ENCODE measurements at places on chromosomes 11 and 22.

GRCh38 chr22:17972385-17973191 lies 51.8 kb downstream of the MICAL3 start:
- DNase-seq = no peak

GRCh38 chr11:95121698-95122097 lies 32.1 kb downstream of the ENDOD1 start:
- no peak for DNase-seq

DNA sequence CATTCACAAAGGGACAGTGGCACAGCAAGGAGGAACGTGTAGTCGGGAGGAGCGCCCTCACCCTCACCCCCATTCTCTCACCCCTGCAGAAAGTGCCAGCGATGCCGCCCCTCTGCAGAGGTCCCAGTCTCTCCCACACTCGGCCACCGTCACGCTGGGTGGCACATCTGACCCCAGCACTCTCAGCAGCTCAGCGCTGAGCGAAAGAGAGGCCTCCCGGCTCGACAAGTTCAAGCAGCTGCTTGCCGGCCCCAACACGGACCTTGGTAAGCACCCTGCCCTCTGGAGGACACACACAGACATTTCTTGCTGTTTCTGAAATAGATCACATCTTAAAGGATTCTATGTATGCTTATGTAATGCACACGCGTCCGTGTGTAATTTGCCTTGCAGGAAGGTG lies 34.9 kb downstream of the TBC1D22A start:
- DNase-seq = no peak

GRCh38 chr11:44848963-44849350 lies 101.7 kb downstream of the TP53I11 start:
- DNase-seq = no peak

GRCh38 chr22:40270748-40271373 lies 75.4 kb upstream of the ADSL start:
- no peak for DNase-seq

DNA sequence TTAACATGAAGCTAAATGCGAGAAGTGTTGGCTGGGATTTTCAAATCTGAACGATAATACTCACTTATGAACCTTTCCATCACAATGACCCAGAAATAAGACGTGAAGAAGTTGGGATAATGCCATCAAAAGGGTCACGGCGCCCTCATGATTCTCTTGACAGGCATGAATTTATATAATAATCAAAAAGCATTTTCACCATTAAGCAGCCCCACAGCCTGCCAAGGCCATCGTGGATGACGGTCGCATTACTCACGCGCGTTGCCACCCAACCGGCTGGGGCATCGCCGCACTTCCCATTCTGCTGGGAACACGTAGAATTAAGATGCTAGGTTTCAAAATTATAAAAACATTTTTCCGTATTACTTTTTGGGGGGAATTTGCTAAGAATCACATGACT lies 18.9 kb upstream of the GAL start:
- no peak for DNase-seq

GRCh38 chr11:8717544-8717875 lies 34.9 kb downstream of the RPL27A start:
- DNase-seq = no peak

GRCh38 chr22:17980015-17980590 lies 44.3 kb downstream of the MICAL3 start:
- DNase-seq = no peak

GRCh38 chr11:104573441-104573990 lies 324.7 kb downstream of the CASP12 start:
- no peak for DNase-seq

GRCh38 chr22:42294034-42294985 lies 23.9 kb upstream of the TCF20 start:
- no peak for DNase-seq

DNA sequence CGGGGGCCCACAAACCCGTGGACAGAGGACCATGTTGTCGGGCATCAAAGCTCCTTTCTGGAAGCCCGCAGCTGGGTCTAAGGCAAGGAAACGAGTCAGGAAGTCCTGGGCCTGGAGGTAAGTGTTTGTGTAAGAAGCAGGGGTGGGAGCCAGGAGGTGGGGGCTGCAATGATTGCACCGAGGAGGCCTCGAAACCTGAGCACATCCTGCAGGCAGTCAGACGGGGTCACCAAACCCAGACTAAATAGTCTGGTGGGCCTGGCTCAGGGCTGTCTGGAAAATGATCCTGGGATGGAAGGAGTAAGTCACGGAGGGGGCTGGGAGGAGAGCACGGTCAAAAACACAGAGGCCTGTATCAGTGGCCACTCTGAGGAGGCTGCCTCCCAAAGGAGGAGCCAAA lies 539.2 kb downstream of the MN1 start:
- DNase-seq = no peak

GRCh38 chr22:29456211-29456671 lies 17.9 kb downstream of the RFPL1 start:
- no peak for DNase-seq

DNA sequence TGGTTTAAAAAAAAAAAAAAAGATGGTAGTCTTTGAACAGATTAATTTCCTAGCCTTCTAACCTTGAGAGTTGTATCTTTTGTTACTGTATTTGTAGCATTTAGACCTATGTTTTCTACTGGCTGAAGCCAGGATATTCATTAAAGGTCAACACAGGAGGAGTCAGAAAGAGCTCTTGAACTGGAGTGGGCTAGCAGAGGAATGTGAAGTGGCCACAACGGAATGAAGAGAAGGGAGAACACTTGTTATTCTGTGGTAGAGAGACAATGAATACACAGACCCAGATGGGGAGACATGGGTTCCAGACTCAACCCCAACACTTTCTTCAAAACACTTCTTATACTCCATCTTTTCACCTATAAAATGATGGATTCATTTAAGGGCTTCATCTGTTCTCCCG lies 88.1 kb downstream of the RELT start:
- DNase-seq = no peak

DNA sequence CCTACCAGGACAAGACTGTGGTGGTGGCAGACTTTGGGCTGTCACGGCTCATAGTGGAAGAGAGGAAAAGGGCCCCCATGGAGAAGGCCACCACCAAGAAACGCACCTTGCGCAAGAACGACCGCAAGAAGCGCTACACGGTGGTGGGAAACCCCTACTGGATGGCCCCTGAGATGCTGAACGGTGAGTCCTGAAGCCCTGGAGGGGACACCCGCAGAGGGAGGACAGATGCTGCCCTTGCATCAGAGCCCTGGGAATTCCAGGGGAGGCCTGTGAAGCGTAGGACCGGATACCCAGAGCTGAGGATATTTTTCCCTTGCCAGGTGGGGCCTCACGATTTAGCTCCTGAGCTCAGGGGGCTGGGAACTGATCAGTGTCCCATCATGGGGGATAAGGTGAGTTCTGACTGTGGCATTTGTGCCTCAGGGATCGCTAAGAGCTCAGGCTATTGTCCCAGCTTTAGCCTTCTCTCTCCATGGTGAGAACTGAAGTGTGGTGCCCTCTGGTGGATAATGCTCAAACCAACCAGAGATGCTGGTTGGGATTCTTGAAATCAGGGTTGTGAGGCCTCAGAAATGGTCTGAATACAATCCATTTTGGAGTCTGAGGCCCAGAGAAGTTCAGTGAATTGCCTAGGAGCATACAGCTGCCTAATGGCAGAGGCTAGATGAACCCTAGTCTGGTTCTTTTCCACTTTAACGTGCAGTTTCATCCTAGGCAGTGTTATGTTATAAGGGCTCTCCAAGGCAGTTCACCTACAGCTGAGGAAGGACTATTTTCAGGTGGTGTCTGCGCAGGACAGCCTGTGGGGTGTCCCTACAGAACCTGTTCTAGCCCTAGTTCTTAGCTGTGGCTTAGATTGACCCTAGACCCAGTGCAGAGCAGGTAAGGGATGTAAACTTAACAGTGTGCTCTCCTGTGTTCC lies 19.5 kb downstream of the PIK3IP1 start:
- peak; percentile 17 for DNase-seq

DNA sequence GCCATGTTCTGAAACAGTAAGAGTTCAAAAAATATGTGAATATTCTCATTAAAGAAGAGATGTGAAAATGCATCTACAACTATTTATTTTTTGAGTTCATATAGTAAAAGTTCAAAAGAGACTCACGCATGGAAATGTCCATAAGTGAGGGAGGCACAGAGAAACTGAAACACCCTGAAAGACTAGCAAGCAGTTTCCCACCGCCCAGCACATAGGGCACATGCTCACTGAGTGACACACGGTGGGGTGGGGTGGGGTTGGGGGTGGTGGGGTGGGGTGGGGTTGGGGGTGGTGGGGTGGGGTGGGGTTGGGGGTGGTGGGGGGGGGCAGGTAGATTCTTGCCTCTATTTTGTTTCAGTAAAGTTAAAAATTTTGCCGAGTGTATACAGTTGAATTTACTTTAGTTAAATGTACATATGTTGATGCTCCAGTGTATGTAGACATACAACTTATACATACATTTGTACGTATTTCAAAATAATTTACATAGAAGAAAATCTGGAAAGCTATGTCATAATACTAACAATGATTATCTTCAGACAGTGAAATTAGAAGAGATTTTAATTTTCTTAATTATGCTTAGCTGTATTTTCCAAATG lies 6.3 kb downstream of the CCDC34 start:
- DNase-seq = no peak

- DNase-seq = no peak
Observed at GRCh38 chr11:108751444-108751843, 86.6 kb downstream of the DDX10 start.

DNA sequence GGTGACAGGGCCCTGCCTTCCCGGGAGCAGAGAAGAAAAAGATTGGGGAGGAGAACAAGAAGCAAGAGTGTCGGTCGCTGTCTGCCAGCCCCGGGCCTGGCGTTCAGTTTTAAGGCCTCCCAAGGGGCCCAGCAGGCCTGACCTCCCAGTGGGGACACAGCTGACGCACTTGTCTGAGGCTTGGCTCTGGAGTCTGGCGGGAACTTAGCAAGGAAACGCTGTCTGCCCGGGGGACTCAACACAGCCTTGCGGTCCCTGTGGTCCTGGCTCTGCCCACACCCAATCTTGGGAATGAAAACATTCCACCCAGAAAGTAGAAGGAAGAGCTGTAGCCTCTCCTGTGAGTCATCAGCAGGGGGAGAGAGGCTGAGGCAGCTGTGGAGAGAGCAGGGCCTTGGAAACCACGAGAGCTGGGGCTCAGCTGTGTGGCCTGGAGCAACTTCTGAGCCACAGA lies 54.4 kb downstream of the TRAF6 start:
- DNase-seq = peak; percentile 52

DNA sequence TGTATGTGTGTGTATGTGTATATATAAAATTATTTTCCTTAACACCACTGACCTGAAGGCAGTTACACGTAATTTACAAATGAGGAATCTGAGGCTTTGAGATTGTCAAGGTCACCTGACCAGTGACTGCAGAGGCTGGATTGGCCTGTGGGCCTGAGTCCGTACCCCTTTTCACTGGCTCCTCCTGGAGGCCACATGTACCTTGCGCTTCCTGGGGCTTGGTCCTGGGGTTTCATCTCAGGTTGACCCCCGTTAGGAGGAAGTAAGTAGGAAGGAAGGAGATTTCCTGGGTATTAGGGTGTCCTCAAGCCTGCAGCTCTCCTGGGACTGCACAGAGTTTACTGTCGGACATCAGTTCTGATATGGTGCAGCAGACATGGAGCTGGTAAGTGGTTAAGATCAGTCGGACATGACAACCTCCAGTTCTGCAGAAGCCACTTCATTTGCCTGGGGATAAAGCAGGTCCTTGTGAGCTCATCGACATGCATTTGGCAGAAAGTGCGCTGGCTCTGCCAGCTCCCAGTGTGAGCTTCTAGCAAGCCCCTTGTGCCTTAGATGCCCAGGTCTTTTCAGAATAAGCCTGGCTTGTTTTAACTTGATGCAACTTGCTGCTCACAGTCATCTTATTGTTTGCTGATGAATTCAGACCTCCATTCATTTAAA lies 36.6 kb downstream of the ST3GAL4 start:
- DNase-seq = peak; percentile 52

GRCh38 chr11:69808667-69809086 lies 10.5 kb downstream of the FGF3 start:
- DNase-seq = no peak

- DNase-seq = no peak
Observed at GRCh38 chr22:21628386-21629254, 1.2 kb downstream of the YDJC start.

DNA sequence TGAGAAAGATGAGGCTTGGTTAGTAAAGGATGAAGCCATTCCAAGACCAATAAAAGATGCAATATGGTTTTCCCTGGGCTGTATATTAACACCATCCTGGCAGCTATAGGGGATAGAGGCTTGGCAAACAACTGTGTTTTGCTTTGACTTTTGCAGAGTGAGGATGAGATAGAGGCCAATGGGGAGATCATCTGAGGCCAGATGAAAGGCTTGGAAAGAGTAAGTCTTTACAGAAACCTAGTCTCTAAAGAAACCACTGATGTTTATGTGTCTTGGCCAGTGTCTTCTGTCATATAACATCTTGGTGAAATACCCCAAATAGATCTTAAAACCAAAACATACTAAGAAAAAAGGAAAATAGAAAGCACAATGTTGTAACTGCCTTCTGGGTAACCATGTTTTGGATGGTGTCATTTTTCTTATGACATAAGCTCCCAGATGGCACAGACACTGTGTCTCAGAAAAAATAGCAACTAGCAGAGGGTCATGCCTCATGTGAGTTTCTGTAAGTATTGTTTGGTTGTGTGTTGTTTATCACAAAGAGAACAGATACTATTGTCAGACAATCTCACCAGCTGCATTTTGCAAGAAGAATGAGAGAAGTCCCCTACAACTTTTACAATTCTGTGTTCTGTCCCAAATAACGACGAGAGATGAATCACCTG lies 305.4 kb downstream of the ST3GAL4 start:
- no peak for DNase-seq
